ENCODE measurements at places on chromosomes 3 and 15.

GRCh38 chr15:54582863-54583643, 604.8 kb downstream of the UNC13C start:
- ATAC-seq = no peak

DNA sequence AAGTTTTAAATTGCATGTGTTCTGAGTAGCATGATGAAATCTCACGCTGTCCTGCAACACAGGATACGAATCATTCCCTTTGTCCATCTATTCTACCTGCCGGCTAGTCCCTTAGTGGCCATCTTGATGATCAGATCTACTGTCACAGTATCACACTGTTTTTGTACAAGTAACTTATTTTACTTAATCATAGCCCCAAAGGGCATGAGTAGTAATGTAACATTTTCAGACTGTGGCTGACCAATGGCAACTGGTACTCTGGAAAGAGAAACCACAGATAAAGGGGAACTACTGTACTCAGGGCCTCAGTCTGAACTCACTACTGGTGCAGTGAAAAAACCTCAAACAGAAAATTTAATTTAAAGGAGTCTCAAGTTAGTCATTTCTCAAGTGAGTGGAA, 127.3 kb upstream of the MRPL3 start:
- no peak for ATAC-seq

DNA sequence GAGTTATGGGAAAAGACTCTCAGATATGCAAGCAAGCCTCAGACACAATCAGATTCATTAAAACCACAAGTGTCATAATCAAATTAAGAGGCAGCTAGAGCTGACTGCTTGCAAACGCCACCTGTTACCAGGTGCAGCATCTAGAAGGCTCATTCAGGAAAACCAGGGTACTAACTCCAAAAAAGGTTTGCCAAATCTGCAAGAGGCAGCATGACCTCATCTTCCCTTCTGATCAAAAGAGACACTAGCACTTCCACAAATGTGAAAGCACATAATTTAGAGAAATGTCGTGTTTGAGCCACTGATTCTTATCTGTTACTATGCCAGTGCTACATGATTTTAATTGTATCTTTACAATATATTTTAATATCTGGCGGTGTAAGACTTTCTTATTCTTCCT, 123.3 kb upstream of the NANOGP8 start:
- no peak for ATAC-seq

DNA sequence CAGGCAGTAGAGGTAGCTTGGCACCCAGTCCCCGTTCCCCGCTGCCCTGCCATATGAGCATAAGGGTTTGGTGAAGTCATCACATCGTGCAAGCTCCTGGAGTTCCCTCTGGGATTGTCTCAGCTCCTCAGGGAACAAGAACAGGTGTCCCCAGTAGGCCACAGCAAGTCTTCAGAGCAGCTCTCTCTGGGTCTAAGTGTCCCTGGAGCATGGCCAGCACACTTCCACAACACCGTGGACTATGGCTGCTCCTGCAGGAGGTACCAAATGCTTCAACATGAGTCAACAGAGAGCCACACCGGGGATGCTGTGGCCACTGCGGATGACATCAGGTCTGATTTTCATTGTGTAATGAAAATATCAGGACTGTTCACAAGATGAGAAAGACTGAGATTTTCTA, 23.1 kb downstream of the ABHD6 start:
- no peak for ATAC-seq

- no peak for ATAC-seq
Measured at GRCh38 chr3:6680119-6680806, 180.7 kb upstream of the GRM7 start.

GRCh38 chr3:194178669-194179068, 42.7 kb downstream of the HES1 start:
- ATAC-seq = no peak

GRCh38 chr3:151283387-151283786, 5.0 kb upstream of the P2RY14 start:
- ATAC-seq = no peak

GRCh38 chr15:39088156-39088555, 492.7 kb upstream of the THBS1 start:
- no peak for ATAC-seq

All from gastroesophageal sphincter (tissue), 4 donors.